NCI-H2171 (cell line): ENCODE measurements at places on chromosomes 13 and 19.
A peak's percentile ranks its signal among the peaks of the same experiment; 100 is the strongest.

DNA sequence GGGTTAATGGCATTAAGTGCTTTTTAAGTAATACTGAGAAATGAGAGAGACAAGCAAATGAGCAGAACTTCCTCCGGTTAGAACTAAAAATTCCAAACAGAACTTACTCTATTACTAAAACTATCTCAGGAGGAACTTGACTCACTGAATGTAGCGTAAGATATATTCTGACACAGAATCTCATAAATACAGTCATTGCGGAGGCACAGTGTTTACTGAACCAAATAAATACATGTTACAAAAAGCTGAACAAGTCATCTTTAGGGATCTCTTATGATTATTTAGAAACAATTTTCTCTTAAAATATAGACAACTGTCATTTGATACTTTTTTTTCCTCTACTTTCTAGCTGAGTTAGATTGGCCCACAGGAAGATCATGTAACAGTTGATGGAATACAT, 283.1 kb downstream of the KLF12 start:
- DNase-seq = no peak

GRCh38 chr13:69641773-69642172, 465.9 kb upstream of the ATXN8OS start:
- DNase-seq = no peak

GRCh38 chr13:30143666-30144400, 163.5 kb downstream of the KATNAL1 start:
- no peak for DNase-seq

GRCh38 chr13:19890030-19890429, 26.6 kb upstream of the ZMYM5 start:
- DNase-seq = no peak

GRCh38 chr19:48421548-48421947, 24.2 kb upstream of the GRWD1 start:
- DNase-seq = peak; percentile 50

DNA sequence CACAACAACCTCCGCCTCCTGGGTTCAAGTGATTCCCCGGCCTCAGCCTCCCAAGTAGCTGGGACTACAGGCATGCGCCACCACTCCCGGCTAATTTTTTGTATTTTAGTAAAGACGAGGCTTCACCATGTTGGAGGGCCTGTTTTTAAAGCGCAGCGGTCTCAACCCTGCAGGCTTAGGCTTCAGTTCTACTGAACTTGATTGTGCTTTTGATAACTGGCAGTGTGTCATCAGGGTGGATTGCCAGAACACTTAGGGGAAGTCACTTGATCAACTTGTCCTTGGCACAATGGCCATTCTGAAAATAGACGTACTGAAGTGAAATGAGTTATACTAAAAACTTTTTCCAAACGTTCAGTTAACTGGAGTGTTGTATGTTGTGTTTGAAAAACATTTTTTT, 472.2 kb downstream of the KLF5 start:
- no peak for DNase-seq

GRCh38 chr13:98564204-98564603, 12.7 kb downstream of the STK24 start:
- DNase-seq = no peak

GRCh38 chr13:85659493-85659892, 139.7 kb downstream of the SLITRK6 start:
- DNase-seq = no peak

- no peak for DNase-seq
Measured at GRCh38 chr13:108711386-108711785, 82.0 kb downstream of the MYO16 start.

- no peak for DNase-seq
Measured at GRCh38 chr13:61918841-61919240, 503.2 kb upstream of the PCDH20 start.

- DNase-seq = no peak
Measured at GRCh38 chr19:38441657-38442348, 8.3 kb downstream of the RYR1 start.

- no peak for DNase-seq
Measured at GRCh38 chr13:34459856-34460255, 482.2 kb upstream of the NBEA start.

DNA sequence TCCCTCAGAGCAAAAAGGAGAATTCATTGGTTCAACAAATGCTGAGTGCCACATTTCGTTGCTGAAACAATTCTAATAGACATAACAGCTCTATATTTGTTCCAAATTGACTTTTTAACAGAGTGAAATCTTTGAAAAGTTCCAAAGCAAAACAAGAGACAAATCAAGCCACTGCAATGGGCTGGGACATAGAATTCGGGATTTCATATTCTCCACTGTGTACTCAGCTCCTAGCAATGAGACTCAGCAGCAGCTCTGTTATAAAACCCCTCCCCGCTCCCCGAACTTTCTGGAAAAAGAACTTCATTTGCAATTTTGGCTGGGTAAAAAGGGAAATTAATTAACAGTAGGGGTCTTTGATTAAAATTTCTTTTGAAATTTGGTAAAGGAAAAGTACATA, 11.3 kb downstream of the RFX2 start:
- no peak for DNase-seq

GRCh38 chr13:113077953-113078901, 27.4 kb upstream of the F7 start:
- no peak for DNase-seq

- DNase-seq = no peak
Measured at GRCh38 chr19:6551091-6551490, 20.3 kb downstream of the TNFSF9 start.
